ENCODE measurements at places on chromosomes 7 and 10.

DNA sequence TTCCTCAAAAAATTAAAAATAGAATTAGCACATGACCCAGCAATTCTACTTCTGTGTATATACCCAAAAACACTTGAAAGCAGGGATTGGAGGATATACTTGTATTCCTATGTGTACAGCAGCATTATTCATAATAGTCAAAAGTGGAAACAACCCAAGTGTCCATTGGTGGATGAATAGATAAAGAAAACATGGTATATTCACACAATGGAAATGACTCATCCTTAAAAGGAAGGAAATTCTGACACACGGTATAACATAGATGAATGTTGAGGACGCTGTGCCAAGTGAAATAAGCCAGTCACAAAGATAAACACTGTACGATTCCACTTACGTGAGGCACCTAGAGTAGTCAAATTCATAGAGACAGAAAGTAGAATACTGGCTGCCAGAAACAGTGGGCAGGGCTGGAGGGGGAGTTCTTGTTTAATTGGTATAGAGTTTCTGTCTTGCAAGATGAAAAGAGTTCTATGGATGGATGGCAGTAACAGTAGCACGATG lies 26.6 kb upstream of the KAT6B start:
- DNase-seq = no peak

GRCh38 chr7:41052201-41052600 lies 650.7 kb downstream of the INHBA start:
- no peak for DNase-seq

DNA sequence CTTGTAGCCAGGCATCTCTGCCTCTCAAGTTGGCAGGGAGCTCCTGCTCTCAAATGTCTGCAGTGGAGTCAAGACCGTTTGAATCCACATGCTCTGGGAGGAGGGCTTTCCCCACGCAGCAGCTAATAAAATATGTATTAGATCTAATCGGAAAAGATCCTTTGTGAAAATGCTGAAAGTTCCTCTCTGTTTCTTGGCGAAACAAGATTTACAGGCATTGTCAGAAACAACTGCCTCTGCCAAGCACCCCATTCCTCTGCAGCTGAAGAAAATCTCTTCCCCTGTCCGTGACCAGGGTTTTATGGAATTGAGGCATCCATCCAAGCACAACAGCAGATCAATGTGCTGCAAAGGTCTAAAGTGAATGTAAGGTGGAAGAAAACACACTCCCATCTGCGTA lies 165.8 kb downstream of the TCERG1L start:
- DNase-seq = no peak

- no peak for DNase-seq
Measured at GRCh38 chr10:105973902-105974301, 1190.6 kb downstream of the SORCS1 start.

- DNase-seq = no peak
Measured at GRCh38 chr7:44441079-44441478, 49.4 kb downstream of the NUDCD3 start.

DNA sequence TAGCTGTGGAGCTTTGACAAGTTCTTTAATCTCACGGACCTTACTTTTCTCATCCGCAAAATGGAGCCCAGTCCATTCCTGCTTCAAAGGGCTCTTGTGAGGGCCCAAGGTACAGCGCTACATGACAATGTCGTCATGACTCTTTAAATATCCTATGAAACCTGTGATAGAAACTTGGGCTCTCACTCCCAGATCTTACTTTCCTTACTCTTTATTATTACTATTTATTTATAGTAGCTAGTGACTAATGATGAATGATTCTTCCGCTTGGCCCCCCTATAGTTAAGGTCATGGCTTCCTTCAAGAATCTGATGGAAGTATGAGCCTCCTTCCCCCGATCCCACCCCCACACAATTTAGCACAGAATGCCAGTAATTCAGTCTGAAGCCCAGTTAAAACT lies 41.9 kb downstream of the RBM20 start:
- no peak for DNase-seq

DNA sequence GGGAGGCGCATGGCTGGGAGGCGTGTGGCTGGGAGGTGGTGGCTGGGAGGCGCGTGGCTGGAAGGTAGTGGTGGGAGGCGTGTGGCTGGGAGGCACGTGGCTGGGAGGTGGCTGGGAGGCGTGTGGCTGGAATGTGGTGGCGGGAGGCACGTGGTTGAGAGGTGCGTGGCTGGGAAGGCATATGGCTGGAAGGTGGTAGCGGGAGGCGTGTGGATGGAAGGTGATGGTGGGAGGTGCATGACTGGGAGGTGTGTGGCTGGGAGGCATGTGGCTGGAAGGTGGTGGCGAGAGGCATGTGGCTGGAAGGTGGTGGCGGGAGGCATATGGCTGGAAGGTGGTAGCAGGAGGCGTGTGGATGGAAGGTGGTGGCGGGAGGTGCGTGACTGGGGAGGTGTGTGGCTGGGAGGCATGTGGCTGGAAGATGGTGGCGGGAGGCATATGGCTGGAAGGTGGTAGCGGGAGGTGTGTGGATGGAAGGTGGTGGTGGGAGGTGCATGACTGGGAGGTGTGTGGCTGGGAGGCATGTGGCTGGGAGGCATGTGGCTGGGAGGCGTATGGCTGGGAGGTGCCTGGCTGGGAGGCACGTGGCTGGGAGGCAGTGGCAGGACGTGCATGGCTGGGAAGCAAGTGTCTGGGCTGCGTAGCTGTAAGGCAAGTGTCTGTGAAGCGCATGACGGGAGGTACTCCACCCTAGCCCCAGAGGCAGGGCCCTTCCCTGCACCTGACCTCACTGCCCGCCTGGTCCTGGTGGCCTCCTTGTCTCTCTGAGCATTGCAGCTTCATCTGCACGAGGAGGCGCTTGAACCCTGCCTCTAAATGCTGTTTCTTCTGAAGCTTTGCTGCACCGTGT lies 35.1 kb downstream of the FOXK1 start:
- DNase-seq = no peak

DNA sequence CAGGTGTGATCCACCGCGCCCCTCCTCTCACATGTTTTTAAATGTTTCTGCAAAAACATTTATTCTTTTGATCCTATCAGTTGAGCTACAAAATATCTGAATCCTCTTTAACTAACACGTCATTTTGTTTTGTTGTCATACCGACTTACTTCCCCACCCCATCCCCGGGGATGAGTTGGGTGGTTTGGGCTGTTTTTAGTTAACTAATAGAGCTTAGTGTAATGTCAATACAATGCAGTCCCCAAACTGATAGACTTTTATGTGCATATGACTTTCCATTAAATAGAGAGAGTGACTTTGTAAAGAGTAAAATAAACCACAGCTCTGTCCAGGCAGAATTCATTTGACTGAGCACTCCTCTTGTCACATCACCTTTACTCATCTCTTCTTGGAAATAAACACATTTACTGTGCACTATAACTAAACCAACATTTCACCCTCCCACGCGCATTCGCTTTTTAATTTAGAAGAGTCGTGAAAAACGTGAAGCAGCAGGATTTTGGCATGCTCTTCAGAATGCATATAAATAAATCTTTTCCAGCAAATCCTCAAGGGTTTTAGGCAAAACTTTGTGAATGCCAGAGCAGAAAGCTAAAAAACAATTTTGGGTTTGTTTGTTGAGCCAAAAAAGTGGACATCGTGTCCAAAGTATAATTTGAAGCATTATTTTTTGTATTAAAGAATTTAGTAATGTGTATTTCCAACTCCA lies 187.4 kb upstream of the MGMT start:
- no peak for DNase-seq

DNA sequence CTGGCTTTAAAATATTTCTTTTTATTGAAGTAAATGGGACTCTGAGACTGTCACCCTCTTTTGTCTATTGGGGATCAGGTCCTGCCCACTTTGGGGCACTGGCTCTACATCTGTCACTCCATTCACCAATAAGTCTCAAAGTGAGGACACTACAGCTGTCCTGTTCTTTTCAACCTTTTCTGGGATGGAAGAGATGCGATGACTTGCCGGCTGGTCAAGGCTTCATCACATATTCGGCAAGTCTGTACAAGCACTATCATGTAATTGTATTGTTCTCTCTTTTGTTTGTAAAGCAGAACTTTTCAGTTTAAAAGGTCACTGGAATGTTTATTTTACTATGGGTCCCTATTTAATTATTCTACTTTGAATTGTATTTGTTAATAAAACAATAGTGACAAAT lies 17.7 kb upstream of the SP8 start:
- no peak for DNase-seq

GRCh38 chr10:27911539-27911938 lies 87.3 kb downstream of the ODAD2 start:
- DNase-seq = no peak

DNA sequence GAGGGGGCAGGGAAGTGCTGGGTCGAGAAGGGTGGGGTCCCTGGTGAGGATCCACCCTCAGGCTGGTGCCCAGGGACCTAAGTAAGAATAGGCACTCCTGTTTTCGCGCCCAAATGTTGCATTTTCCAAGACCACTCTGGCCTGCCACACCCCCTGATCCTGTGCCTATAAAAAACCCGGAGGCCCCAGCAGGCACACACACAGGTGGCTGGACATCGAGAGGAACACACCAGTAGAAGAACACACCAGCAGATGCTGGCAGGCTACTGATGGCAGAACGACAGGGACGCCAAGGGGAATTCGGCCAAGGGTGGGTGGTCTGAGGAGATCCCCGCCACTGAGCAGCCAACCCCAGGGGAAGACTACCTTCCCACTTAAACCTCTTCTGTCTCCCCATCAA lies 633.9 kb upstream of the POT1 start:
- no peak for DNase-seq

GRCh38 chr7:2256306-2257045 lies 14.4 kb downstream of the NUDT1 start:
- DNase-seq = no peak

- no peak for DNase-seq
Measured at GRCh38 chr7:128110641-128111364, 79.6 kb upstream of the LRRC4 start.

DNA sequence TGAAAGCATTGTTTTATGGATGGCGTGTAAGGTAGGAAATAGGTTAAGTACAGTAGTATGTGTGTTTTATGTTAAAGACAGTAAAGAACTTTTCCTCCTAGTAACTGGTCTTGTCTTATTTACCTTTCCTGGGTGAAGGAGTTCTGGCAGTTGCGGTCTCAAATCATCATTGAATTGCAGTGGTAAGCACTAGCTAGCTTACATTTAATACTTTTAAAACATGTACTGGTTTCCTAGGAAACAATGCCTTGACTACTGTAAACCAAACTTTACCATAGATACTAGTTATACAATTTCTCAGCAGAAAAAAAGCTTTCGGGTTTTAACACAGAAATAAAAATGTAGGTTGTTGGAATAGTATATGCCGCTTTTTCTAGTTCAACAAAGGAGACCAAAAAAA lies 37.7 kb downstream of the PRKG1 start:
- DNase-seq = no peak

GRCh38 chr7:134787064-134787463 lies 7.6 kb downstream of the CALD1 start:
- DNase-seq = no peak

- no peak for DNase-seq
Measured at GRCh38 chr7:102012941-102013461, 195.6 kb downstream of the CUX1 start.

DNA sequence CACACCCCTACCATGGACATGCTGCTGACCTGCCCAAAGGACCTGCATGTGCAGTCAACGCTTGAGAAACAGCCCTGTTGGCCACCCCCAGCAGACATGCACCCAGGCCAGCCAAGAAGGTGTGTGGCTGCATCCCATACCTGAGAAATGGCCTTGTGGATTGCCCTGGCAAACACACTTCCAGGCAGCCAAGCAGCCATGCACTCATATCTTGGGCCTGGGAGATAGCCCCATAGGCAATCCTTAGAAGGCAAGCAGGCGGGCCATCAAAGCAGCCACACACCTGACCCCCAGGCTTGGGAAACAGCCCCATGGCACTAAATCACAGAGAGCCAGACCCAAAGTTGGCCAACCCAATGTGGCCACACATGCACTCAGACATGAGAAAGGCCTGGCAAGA lies 4.9 kb upstream of the AKR1B1 start:
- no peak for DNase-seq

GRCh38 chr10:131485732-131486131 lies 174.2 kb upstream of the TCERG1L start:
- no peak for DNase-seq

Data from NCI-H748 treated with DMSO at 0.1 percent for 48 hours (cell line).